Brain (organoid and tissue), 16 donors: ENCODE measurements at places on chromosomes 4 and X.
A peak's percentile ranks its signal among the peaks of the same experiment; 100 is the strongest.

- peak; percentile 84 for DNase-seq
Observed at GRCh38 chr4:171812665-171813525, at the start of gene GALNTL6. Gene GALNTL6, plus strand, starts transcription at chr4:171813404.

DNA sequence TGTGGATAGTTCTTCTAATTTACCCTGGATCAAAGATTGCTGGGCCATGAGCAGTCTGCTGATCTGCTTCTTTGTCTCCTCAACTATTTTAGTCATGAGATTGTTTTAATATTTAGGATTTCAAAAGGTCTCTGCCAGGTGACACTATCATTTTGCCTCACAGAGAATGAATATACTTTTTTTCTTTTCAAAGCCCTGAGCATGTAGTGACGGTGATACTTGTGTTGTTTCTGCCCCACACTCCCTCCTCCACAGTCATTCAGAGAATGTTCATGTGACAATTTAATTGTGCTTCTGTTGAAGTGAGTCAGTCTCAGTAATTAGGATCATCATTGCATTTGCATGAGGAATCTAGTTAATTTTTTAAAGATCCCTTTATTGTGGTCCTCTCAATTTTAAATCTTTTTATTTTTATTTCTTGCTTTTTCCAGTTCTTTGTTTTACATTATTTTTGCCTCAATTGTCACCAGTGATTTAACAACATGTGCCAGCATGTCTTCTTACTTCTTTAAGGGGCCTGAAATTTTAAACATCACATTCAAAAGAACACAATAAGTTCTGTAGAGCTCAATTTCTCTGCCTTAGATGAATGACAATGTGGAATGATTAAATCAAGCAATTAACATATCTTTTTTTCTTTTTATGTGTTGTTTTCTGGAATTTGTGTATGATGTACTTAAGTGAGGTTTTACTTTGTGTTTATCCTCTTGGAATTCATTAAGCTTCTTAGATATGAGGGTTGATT lies 12.3 kb downstream of the MMRN1 start:
- peak; percentile 34 for DNase-seq

- no peak for DNase-seq
Observed at GRCh38 chr4:82770607-82771006, 28.0 kb downstream of the SCD5 start.

GRCh38 chr4:15234856-15235126 lies 193.0 kb upstream of the C1QTNF7 start:
- DNase-seq: no peak

GRCh38 chr4:71533121-71533520 lies 194.3 kb downstream of the SLC4A4 start:
- no peak for DNase-seq

GRCh38 chrX:136171420-136171819 lies 24.1 kb downstream of the FHL1 start:
- DNase-seq: no peak

GRCh38 chrX:23884427-23885024 lies 23.2 kb downstream of the APOO start:
- no peak for DNase-seq

GRCh38 chrX:136687457-136687856 lies 39.5 kb downstream of the CD40LG start:
- no peak for DNase-seq

DNA sequence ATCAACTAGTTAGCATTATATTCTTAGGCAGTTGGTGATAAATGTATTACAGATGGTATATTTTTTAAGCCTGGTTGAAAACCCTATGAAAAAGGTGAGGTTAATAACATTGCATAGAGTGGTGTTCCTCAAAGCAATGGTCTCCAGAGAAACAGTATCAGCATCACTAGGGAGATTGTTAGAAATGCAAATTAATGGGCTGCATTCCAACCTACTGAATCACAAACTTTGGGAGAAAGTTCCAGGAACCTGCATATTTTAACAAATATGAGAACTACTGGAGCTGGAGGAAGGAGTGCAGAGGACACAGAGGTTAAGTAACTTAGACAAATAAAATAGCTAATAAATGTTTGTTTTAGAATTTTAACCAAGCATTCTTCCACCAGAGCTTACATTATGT lies 166.9 kb upstream of the PCDH10 start:
- DNase-seq: no peak

DNA sequence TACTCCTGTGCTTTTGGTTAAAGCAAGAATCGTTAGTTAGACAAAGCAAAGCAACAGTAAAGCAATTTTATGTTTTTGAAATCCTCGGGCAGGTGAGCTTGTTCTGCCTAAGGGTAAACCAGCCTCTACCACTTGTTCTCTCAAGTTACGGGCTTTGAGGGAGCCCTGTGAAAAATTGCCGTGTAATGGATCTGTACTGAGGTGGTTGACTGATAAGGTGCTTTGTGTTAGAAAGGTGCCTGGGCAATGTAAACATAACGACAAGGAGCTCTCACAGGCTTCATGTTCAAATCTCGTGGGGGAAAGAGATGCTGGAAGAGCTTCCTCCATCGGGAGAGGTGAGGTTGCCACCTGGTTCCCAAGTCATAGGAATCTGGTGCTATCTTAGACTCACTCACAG lies 111.8 kb downstream of the TRAPPC11 start:
- DNase-seq: no peak

GRCh38 chr4:137956256-137956655 lies 285.9 kb downstream of the SLC7A11 start:
- no peak for DNase-seq

DNA sequence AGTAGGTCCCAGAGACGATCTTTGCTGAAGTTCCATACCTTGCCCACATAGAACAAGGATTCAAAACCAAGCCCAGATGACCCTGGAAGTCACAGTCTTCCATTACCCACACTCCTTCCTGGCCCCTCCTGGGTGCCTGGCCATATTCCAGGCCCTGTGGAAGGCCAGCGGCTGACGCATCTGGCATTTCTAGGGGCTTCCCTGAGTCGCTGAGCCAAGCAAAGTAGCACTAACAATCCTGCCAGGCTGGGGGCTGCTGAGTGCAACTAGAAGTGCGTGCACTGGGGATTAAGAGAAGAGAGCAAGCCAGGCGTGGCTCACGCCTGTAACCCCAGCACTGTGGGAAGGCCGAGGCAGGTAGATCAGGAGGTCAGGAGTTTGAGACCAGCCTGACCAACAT lies 175.2 kb upstream of the CPEB2 start:
- DNase-seq: no peak

GRCh38 chr4:170388255-170388654 lies 298.5 kb upstream of the AADAT start:
- no peak for DNase-seq

- DNase-seq: no peak
Observed at GRCh38 chr4:120971884-120972283, 49.4 kb upstream of the PRDM5 start.

DNA sequence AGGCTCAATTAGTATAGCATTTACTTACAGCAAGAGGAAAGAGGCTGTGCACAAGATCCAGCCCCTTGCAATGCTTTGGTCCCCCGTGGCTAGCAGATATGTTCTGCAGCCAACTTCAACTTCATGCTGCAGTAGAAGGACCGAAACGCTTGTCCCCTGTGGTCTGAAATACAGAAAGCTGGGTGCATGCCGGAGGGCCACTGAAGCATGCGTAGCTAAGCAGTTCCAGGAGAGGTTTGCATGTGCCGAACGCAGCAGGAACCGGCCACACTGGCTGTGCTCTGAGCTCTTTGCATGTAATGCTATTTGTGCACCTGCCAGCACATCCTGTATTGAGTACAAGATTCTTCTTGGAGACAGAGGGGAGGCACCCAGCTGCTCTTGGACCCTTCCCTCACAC lies 35.8 kb upstream of the SHISA3 start:
- DNase-seq: no peak

GRCh38 chrX:9581771-9582385 lies 117.0 kb downstream of the TBL1X start:
- no peak for DNase-seq

- no peak for DNase-seq
Observed at GRCh38 chr4:51895158-51895557, 52.2 kb downstream of the DCUN1D4 start.

DNA sequence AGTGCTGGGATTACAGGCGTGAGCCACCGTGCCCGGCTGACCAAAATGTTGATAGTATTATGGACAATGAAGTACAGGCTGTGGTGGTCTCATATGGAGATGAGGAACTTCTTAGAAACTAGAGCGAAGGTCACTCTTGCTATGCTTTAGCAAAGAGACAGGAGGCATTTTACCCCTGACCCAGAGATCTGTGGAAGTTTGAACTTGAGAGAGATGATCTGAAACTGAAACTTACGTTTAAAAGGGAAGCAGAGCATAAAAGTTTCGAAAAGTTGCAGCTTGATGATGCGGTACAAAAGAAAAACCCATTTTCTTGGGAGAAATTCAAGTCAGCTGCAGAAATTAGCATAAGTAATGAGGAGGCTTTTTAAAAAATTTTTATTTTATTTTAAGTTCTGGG lies 8.5 kb upstream of the CTAG2 start:
- DNase-seq: no peak

GRCh38 chr4:146098397-146098796 lies 77.1 kb upstream of the LSM6 start:
- no peak for DNase-seq

GRCh38 chr4:17633600-17633999 lies 19.2 kb downstream of the MED28 start:
- no peak for DNase-seq

- no peak for DNase-seq
Observed at GRCh38 chrX:33204889-33205288, 6.5 kb downstream of the DMD start.

DNA sequence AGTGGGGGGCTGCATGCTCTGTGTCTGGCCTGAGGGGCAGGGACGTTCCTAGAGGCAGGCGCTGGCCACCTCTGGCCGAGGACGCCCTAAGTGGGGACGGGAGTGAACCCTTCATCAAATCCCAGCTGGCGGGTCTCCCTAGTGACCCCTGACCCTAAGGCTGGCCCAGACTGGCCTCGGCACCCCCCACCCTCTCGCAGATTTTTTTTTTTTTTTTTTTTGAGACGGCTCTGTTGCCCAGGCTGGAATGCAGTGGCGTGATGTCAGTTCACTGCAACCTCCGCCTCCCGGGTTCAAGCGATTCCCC lies 988 bp upstream of the MXD4 start:
- no peak for DNase-seq

GRCh38 chrX:16825264-16826035 lies 39.2 kb downstream of the TXLNG start:
- no peak for DNase-seq

DNA sequence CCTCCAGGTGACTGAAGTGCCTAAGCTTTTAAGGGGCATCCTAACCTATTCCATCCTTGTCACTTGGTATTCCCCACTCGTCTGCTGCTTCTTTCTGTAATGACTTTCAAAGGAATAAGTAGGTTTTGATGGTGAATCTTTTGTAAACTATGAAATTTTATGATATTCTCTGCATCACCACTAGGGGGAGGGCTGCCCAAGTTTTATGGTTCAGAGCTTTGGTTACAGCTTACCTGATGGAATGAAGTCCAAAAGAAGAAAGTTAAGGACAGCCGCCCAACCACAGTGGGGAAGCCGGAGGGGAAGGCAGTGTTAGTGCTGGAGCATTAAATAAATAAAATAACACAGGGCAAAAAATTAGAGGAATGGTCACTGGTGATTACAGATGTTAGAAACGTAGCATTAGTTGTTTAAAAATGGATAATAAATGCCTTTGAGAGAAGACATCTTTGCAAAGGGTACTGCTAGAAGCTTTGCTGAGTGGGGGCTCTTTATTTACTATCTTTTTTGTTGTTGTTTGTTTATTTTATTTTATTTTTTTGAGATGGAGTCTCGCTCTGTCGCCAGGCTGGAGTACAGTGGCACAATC lies 204.9 kb downstream of the GBA3 start:
- peak; percentile 48 for DNase-seq

- peak; percentile 41 for DNase-seq
Observed at GRCh38 chr4:6658597-6659075, 18.2 kb downstream of the MRFAP1 start.

DNA sequence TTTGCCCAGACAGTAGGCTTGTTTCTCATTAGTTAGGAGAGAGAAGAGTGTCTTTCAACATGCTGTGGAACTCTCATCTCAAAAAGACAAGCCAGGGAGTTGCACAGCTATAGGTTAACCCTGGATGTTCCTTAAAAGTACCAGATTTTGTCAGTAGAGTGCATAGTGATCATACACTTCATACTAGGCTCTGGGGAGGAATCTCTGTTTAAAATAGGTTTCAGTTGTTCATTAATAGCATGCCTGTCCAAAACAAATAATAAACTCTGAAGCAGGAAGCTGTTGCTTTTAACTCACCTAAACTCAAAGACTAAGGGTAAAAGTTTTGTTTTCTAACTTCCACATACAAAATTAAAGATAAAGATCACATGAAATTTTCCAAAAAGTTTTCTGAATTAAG lies 1948.4 kb downstream of the C4orf33 start:
- DNase-seq: no peak

DNA sequence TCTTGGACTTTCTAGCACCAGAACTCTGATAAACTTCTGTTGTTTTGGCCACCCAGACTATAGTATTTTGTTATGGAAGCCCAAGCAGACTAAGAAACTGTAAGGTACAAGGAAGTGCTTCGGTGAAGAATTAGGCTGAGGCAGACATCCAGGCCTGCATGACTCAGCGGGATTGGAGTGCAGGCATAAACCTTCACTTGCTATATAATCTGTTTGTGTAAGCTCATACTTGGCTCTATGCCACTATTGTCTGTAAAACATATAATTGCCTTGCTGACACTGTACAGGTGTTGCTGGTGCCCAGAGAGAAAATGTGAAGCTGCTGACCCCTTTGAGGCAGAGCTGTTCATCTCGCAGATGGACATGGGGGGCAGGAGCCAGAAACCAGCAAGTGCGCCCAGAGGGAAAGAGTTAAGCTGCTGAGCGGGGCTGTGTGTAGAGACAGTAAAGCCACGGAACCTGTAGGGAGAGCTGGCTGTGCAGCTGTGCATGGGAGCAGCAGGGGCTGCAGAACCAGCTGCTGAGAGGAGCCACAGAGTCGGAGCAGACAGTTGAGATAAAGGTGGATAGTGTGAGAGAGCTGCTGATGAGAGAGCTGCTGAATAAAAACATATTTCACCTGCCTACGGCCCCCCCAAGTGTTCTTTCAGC lies 96.2 kb downstream of the RBM46 start:
- DNase-seq: no peak

DNA sequence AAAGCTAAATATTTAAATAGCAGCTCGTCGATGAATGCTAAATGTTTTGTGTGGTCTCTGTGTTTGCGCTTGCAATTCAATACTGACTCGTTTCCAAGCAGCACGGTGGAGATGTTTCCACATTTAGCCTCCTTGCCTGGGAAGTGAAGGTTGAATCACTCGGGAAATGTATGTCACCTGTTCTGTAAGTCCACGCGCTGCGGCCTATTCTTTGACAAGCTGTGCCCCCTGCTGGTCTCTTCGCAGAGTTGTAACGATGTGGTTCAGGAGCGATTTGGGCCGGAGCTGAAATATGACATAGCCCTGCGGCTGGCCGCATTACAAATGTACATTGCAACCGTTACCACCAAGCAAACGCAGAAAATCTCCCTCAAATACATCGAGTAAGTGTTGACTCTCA lies 89.6 kb upstream of the PRPS2 start:
- peak; percentile 88 for DNase-seq

GRCh38 chr4:67332627-67333026 lies 212.7 kb downstream of the CENPC start:
- no peak for DNase-seq
